ENCODE measurements at places on chromosomes 2 and 18. TPM values are rescaled to one million over a fixed set of nuclear protein-coding genes. Genes with fewer than 3 reads are reported as not detected.

The KRTCAP3 gene
- total RNA-seq = 0.51 TPM

The TPO gene
- total RNA-seq = not detected

The STAT4 gene
- total RNA-seq = 0.51 TPM

The FLACC1 gene
- total RNA-seq = 0.84 TPM

The DSG3 gene
- total RNA-seq = not detected

The LRRC30 gene
- total RNA-seq = not detected

The SPOPL gene
- 20.2 TPM for total RNA-seq

The MC2R gene
- total RNA-seq = not detected

The ABCG5 gene
- total RNA-seq = not detected

The KLHL41 gene
- total RNA-seq = 0.34 TPM

The GPATCH11 gene
- 9.4 TPM for total RNA-seq

The LIMS3 gene
- 9.4 TPM for total RNA-seq

The TFCP2L1 gene
- total RNA-seq = 0.28 TPM

The RMC1 gene
- total RNA-seq = 28.8 TPM

The GCA gene
- total RNA-seq = 12.9 TPM

The OSR1 gene
- total RNA-seq = 0.17 TPM

The SPR gene
- total RNA-seq = 51.7 TPM

The IL1RN gene
- not detected for total RNA-seq

The FECH gene
- 23.8 TPM for total RNA-seq

The RGPD3 gene
- total RNA-seq = 0.51 TPM

The TTL gene
- 20.8 TPM for total RNA-seq

The BMP10 gene
- not detected for total RNA-seq

The DTNA gene
- 2.9 TPM for total RNA-seq

The CRYBA2 gene
- total RNA-seq = not detected

The CCDC68 gene
- total RNA-seq = 2.1 TPM

The FAM210A gene
- total RNA-seq = 31.7 TPM

The DTNB gene
- total RNA-seq = 5.8 TPM

The RGPD5 gene
- total RNA-seq = 47.0 TPM

The CNRIP1 gene
- 45.3 TPM for total RNA-seq

The MFF gene
- 64.2 TPM for total RNA-seq

The CAPN14 gene
- 0.05 TPM for total RNA-seq

The COL4A3 gene
- total RNA-seq = under 0.01 TPM

The MGAT5 gene
- 168 TPM for total RNA-seq

The CREG2 gene
- total RNA-seq = 1.4 TPM

The DUSP2 gene
- 0.98 TPM for total RNA-seq

The LYPD1 gene
- total RNA-seq = 0.51 TPM

The DSG4 gene
- not detected for total RNA-seq

The CRACDL gene
- total RNA-seq = 3.3 TPM

The LCLAT1 gene
- 15.4 TPM for total RNA-seq

The CAPN13 gene
- total RNA-seq = not detected

The CD8B gene
- total RNA-seq = not detected

The IL36G gene
- not detected for total RNA-seq

The NLRC4 gene
- total RNA-seq = not detected

The CHRNG gene
- total RNA-seq = not detected

The HDAC4 gene
- total RNA-seq = 25.2 TPM

The PHLPP1 gene
- total RNA-seq = 10.3 TPM

The GCKR gene
- 0.85 TPM for total RNA-seq

The RNF152 gene
- total RNA-seq = 88.8 TPM

The TM4SF20 gene
- not detected for total RNA-seq

The TTN gene
- 1.8 TPM for total RNA-seq

The FEV gene
- total RNA-seq = not detected

The LOXHD1 gene
- total RNA-seq = 0.05 TPM

The BUB1 gene
- 14.5 TPM for total RNA-seq

The FAM110C gene
- 0.28 TPM for total RNA-seq

The DLGAP1 gene
- total RNA-seq = 0.17 TPM

The ANKRD30BL gene
- not detected for total RNA-seq
